ENCODE measurements at places on chromosomes 7 and 10. TPM values are rescaled to one million over a fixed set of nuclear protein-coding genes. Genes with fewer than 3 reads are reported as not detected.

DNA sequence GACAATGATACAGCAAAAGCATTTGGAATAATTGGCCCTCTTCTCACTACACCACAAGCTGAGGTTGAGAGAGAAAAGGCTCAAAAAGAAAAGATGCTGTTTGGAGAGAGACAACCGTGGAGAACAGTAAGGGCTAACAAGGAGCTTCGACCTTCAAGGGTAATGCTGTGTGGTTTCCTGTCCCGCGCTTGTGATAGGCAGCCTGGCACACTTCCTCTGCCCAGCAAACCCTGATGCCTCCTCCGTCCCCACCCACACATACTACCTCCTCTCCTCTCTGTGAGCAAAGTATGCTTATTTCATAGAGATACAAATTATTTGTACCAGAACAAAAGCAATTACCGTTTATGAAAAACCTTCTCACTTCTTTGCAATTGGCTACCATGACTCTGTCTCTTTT, 755.4 kb downstream of the KCNMA1 start:
- DNase-seq, result no peak

GRCh38 chr7:89023877-89024276, 228.3 kb upstream of the TEX47 start:
- no peak for DNase-seq

- DNase-seq, result no peak
These were observed 355.1 kb upstream of the ZMIZ1 start for GRCh38 chr10:78713659-78714058.

- no peak for DNase-seq
These were observed 74.1 kb downstream of the ADARB2 start for GRCh38 chr10:1663226-1663625.

GRCh38 chr10:77348082-77348481, 289.5 kb downstream of the KCNMA1 start:
- no peak for DNase-seq

DNA sequence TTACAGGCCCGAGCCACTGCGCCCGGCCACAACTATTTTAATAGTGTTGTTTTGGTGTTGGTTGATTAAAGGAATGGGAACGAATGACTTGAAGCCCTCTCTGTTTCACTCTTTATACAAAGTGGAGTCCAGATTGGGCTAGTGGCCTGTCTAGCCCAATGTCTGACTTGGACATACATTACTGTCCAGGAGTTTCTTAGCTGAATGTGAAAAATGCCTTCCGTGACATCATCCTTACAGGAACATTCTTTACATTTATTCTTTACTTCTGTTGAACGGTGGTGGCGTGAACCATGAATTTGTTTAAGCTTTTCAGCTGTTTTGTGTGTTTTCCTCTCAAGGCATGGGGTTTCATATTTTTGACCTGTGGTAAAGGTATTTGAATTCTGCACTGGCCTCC, 67.9 kb downstream of the DAGLB start:
- DNase-seq, result no peak

DNA sequence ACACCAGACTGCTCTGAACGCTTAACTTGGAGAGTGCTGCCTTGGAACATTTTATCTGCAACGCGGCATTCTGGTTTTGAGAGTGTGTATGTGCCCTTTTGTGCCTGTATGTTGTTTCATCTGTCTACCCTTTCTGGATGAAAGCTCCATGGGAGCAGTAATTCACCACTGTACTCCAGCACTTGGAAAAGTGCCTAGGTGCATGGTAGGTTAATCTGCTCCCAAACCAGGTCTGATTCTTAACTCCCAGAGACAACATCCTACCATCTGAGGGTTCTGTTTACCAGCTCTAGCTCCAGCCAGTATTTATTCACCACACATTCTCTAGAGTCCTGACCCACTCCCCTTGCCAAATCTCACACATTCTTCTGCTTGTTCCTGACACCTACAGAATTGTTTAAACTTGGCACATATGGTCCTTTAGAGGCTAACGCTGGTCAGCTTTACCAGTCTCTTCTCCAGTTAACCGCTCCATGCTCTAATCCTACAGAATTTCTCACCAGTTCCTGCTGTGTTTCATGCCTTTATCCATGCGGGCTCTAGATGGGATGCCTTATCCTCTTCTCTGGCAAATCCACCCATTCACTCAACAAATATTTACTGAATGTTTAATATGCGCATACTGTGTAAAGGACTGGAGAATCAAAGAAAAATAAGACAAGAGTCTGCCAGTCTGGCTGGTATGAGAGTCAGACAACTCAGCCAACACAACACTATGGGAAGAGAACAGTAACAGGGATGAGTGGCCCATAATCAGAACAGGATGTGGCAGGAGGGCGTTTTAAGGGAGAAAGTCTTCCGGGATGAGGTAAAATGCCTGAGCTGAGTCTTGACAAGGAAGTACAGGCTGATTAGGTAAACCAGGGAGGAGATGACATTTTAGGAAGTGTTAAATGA, 46.3 kb downstream of the MTPN start:
- DNase-seq, result no peak

GRCh38 chr7:98307971-98308466, 26.5 kb downstream of the BRI3 start:
- no peak for DNase-seq

The CALHM1 gene
- not detected for polyA plus RNA-seq

The SLC39A12 gene
- polyA plus RNA-seq, result not detected

The NCAPG2 gene
- 1.3 TPM for polyA plus RNA-seq

The VGF gene
- 0.17 TPM for polyA plus RNA-seq

The TWIST1 gene
- 3.4 TPM for polyA plus RNA-seq
